ENCODE measurements at places on chromosomes 5 and 9.

- DNase-seq, result no peak
Measured at GRCh38 chr5:119031011-119031886, 39.6 kb upstream of the DMXL1 start.

GRCh38 chr9:134299883-134300282 lies 26.4 kb upstream of the RXRA start:
- no peak for DNase-seq

GRCh38 chr5:170773024-170773985 lies 10.2 kb upstream of the GABRP start:
- no peak for DNase-seq

GRCh38 chr9:88037285-88037845 lies 63.0 kb upstream of the CDK20 start:
- DNase-seq, result no peak

DNA sequence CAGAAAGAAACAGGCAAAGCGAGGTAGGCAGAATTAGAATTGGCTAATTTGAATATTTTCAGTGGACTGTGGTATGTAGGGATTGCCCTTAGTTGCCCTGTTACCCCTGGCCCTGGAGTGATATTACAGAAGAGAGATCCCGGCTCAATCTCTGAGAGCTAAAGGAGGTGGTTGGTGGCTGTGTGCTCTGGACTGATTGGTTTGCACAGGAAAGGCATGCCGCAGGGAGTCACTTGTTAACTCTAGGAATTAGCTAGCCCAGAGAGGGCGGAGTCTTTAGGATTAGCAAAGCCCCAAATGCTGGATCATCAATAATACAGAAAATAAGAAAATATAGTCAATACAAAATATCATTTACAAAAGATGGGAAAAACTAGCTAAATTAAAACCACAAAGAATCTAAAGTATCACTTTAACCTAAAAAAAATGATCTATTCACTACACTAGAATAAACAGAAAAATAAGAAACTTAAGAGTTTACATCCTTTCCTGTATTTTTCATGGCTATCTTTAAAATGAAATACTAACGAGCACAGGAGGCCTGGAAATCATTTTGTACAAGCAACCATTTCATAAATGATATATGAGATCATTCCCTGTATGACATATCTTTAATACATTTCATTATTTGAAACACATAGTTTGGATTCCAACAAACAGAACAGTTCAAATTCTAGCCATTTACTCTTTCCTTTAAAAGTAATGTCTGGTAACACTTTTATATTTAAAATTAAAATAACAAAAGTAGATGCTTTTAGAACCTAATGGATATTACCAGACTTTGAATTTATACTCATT lies 71.1 kb downstream of the GNAQ start:
- no peak for DNase-seq

DNA sequence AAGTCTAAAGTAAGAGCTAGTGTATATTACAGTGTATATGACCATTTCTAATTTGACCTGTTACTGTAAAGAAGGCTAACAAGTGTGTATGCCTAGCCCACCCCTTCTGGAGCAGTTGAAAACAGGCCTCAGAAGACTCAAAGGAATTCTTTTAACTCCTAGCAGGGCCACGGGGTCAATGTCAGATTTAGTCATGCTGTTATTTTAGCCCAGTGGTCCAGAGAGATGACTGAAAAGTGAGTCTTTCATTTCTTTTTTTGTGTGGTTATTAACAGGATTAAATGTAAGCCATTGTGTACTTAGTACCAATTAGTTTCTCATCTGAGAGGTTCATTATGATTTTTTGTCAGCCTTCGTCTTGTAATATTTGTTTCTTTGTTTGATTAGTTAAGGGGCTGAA lies 24.4 kb downstream of the ZCCHC7 start:
- peak; percentile 34 for DNase-seq

- no peak for DNase-seq
Measured at GRCh38 chr5:135625961-135626360, 47.2 kb upstream of the CXCL14 start.

DNA sequence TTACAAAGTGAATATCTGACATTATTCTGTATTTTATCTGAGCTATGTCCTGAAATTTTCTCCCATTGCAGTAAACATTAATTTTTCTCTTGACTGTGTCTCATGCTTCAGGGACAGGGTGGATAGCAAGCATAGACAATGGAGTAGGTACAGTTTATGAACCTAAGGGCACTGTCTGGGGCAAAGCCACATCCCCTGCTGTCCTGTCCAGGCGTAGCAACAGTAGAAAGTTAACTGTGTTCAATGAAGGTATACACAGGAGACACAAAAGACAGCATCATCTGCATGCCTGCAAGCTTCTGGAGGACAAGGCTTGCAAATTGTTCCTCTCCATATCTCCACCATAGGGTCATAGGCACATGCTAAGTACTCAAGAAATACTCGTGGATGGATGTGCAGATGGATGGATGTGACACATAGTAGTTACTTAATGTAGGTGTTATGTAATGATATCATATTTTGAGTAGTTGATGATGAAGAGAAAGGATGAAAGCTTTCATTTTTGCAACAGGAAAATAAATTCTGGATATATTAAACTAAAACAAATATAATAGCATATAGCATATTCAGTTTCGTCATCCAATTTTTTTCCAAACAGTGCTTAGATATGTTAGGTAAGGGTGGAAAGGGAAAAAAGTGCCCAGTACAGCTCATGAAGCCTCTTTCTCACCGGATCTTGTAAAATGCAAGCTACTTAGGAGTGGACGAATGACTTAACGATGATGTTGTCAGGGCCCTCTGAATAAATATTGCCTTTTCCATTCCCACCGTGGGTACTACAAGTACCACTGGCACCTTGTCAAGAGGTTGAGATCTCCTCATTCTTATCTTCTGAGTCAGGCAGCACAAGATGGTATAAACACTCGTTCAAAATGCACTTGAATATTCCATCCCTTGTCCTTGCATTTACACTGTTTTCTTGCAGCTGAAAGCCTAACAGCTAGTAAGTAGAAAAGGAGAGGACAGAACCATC lies 19.9 kb upstream of the ZSWIM6 start:
- DNase-seq, result peak; percentile 95

- DNase-seq, result peak; percentile 55
Measured at GRCh38 chr9:96020792-96021550, 145.5 kb downstream of the ERCC6L2 start.

GRCh38 chr9:125948887-125949596 lies 201.9 kb downstream of the PBX3 start:
- peak; percentile 41 for DNase-seq

GRCh38 chr5:73863876-73864275 lies 237.9 kb downstream of the ARHGEF28 start:
- DNase-seq, result no peak

DNA sequence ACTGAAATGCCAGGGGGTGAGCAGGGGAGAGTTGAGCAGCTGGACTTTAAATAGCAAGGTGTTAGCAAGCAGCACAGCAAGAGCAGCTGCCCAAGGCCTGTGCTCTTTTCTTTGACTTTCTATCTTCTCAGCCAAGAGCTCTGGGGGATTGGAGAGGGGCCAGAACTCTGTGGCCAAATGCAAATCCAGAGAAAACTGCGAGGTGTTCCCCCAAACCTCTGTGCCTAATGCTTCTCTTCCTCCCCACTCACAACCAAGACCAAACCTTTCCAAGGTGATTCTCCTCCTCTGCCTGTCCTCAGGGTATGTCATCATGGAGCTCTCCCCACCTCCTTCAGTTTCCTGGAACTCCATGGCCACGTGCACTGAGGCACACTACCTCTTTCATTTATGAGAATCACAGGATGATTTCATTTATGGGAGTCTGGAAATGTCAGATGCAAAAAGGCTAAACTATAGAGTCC lies 118.7 kb upstream of the WWC1 start:
- DNase-seq, result peak; percentile 61

DNA sequence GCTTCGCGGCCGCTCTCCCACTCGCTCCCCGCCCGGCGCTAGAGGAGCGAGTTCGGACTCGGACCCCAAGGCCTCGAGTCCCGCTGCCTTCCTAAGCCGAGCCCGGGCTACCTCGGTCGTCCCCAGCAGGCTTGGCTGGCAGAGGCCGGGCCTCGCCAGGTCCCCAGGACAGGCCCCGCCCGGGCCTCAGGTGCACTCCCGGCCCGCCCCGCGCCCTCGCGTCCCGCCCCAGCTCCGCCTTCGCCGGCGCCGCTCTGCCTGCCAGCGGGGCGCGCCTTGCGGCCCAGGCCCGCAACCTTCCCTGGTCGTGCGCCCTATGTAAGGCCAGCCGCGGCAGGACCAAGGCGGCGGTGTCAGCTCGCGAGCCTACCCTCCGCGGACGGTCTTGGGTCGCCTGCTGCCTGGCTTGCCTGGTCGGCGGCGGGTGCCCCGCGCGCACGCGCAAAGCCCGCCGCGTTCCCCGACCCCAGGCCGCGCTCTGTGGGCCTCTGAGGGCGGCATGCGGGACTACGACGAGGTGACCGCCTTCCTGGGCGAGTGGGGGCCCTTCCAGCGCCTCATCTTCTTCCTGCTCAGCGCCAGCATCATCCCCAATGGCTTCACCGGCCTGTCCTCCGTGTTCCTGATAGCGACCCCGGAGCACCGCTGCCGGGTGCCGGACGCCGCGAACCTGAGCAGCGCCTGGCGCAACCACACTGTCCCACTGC lies at the start of gene SLC22A5:
Gene SLC22A5 (plus strand): TSS at position 237 of the 707 bp plus-strand sequence. CDS start 263 bp downstream, at position 500.
- peak; percentile 80 for DNase-seq

Measured in astrocyte of the hippocampus (primary cell).